Natural killer cell (primary cell): ENCODE measurements at places on chromosomes 7 and 10.

DNA sequence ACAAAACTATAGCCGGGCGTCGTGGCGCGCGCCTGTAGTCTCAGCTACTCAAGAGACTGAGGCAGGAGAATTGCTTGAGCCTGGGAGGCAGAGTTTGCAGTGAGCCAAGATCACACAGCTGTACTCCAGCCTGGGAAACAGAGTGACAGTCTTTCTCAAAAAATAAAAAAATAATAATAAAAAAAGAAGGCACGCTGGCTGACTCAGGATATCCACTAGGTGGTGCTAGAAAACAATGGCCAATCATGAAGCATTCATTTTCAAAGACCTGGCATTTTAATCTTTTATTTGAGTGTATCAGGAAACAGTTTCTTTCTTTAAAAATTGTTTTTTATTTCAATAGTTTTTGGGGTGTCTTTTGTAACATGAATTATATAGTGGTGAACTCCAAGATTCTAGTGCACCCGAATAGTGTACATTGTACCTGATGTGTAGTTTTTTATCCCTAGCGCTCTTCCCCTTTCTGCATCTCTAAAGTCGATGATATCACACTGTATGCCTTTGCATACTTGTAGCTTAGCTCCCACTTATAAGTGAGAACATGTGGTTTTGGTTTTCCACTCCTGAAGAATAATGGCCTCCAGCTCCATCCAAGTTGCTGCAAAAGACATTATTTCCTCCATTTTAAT, 88.6 kb downstream of the LYZL1 start:
- DNase-seq = peak; percentile 43

- DNase-seq = no peak
Measured at GRCh38 chr10:4556527-4556926, 269.5 kb upstream of the AKR1E2 start.

- DNase-seq = peak; percentile 32
Measured at GRCh38 chr10:86363833-86364490, 2.6 kb downstream of the GRID1 start.

DNA sequence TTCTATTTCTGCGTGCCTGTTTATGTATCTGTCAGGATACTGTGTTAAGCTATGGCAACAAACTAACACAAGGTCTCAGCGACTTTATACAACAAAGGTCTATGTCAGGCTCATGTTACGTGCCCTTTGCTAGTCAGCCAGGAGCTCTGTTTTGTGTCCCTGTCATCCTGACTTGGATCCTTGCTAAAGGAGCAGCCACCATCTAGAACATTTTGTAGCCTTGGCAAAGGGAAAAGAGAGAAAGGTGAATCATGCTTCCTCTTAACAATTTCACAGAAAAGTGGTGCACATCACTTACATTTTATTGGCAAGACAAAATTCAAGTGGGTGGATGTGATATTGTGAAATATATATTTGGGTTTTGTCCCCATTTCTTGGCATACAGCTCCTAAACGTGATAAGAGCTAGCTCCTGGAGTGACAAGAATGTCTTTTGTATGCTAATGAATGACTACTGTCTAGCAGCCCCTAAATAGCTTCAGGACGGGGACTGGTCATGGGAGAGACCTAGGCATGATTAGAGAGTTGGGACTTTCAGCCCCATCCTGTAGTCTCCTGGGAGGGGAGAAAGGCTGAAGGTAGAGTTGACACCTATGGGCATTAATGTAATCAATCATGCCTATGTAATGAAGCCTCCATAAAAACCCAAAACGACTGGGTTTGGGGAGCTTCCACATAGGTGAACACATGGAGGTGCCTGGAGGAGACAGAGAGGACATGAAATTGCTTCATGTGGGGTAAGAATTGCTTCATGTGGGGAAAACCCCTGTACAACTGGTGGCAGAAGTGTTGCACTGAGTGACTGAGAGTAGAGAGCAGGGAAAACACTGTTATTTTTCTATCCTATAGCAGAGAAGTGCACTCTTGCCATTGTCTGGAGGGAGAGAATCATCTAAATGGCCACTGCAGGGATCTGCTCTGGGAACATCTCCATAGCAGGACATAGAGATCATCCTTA, 33.0 kb downstream of the MRPL32 start:
- no peak for DNase-seq

DNA sequence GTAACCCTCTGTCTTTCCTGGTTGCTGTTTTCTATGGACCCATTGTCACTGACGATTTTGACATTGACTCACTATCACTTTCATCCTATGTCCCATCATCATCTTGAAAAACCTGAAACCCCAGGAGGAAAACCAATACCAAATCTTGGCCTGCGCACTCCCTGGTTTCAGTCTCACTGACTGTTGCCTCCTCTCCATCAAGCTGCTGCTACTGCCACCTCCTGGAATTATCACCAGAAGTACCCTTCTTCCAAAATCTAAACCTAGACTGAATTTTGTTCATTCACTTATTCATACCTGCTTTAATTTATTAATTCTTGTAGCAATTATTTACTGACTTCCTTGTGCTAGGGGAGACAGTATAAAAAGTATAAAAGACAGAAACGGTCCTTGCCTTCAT, 44.5 kb upstream of the ACBD5 start:
- peak; percentile 68 for DNase-seq

GRCh38 chr7:43653466-43653865, 70.6 kb downstream of the STK17A start:
- no peak for DNase-seq

DNA sequence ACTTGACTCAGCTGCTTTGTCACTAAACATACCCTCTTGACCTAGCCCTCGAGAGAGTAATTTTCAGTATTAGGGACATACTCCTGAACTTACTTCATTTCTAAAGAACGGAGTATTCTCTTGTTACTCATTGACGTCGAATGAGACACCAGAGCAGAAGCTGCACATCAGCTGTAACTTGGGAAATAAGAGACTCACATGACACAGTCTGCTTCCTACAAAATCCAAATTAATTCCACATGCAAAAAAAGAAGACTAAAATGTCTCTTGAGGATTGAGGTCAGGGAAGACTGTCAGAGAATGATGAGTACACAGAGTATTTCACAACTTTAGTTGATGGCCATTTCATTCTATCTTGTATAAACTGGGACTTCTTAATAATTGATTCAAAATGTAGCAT, 114.7 kb upstream of the EGFR start:
- DNase-seq = no peak

DNA sequence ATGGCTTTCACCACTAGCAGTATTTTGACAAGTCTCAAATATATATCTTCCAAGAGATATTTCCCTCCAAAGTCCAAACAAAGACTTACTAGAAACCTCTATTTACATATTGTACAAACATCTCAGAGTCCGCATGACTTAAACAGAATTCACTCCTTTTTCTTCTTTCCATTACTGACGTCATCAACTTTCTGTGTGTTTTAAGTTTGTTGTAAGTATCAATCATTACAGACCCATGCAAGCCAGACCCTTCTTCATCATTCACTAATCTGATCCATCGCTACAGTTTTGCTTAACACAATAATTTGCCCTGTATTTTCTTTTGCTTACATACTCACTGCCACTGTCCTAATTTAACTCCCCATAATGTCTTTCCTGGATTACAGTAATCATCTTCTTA, 51.9 kb downstream of the SEMA3A start:
- DNase-seq = no peak

- no peak for DNase-seq
Measured at GRCh38 chr7:21193895-21194294, 234.0 kb upstream of the SP4 start.

- DNase-seq = peak; percentile 56
Measured at GRCh38 chr10:22648547-22648961, 65.8 kb downstream of the PIP4K2A start.

DNA sequence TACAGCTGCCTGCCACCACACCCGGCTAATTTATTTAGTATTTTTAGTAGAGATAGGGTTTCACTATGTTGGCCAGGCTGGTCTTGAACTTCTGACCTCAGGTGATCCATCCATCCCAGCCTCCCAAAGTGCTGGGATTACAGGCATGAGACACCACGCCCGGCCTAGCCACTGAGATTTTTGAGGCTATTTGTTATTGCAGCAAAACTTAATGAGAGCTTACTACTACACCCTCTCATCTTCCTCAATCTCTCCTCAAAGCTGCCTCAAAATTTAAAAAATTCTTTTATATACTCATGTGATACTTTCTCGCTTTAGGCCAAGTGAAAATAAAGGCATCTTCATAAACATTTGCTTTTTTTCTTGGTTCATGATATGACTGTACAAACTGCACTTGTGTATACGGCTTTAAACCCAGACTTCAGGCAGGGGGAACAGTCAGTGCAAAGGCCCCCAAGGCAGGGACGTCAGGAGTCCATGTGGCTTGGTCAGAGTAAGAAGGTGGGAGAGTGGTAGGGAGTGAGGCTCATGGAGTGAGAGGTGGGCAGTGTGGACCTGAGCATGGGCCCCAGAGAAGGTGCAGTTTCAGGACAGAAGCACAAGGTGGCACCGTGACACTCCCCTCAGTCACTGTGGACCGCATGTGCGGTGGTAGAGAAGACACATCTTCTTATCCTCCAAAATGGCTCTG, 55.5 kb downstream of the SYPL1 start:
- peak; percentile 54 for DNase-seq

DNA sequence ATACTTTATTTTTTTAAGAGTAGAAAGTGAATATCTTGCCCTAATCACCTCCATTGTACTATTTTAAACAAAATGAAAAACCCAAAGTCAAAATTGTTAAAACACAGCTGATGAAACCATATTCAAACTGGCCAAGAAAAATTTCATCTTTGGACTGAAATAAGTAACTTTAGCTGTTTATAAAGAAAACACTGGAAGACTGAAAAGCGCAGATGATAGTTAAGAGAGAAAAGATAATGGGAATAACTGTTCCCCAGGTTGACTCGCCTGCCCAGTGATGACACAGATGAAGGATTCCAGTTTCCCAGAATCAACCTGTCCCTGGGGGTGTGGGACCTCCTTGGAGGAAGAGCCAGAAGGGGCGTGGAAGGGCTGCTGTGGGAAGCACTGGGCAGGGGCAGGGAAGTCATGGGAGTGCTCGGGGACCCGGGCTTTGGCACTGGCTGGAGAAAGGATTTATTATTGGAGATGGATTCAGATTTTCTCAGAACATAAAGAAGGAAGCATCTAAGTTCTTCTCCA, 43.1 kb downstream of the DENND2A start:
- no peak for DNase-seq

DNA sequence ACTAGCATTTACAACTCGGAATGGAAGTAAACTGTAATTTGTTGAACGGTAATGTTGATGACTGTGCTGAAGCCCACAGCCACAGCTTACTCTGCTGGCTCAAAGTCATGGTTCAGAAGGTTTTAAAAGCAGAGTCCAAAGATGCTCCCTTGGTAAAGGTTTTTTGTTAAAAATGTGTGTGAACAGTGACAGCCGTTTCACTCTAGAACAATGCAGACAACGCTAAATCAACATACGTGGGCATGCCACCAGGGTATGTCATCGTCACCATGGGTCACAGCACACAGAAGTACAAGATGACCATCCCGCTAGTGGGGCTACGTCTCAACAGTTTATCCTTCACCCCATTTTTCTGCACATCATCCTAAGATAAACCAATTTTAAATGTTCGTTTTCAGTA, 106.5 kb upstream of the LANCL2 start:
- no peak for DNase-seq
